T-helper 2 cell treated with Interferon-gamma antibody and Interleukin-4, amounts not matched to agents 5 μg/mL and 100 μg/mL, for 36 hours (primary cell): ENCODE measurements at places on chromosomes 5 and 9.

- no peak for DNase-seq
- no peaks in the 10 kb centered on the region for H3K27me3 ChIP-seq
- no peak overlapping the region for H3K4me3 ChIP-seq
- H3K27ac ChIP-seq: no peak overlapping the region
- H3K36me3 ChIP-seq: no peaks in the 10 kb centered on the region
Measured at GRCh38 chr9:37342493-37342892, 80.0 kb upstream of the GRHPR start.

DNA sequence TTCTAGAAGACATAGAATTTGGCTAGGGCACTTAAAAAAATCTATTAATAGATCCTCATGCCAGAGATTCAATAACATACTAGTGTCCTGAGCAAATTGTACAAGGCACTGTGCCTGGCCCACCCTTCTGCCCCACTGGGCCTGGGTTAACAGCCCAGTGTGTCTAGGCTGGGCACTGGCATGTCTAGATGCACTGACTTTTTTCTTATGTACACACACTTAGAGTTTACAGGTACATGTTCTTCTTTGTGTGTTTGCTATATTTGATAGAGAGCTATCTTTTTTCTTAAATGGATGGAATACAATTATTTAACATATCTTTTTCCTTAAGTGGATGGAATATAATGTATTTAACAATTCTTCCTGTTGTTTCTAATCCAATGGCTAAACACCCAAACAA is 241.5 kb downstream of the AUH start:
- peaks cover 25% of the 10 kb centered on the region for H3K4me1 ChIP-seq
- DNase-seq: no peak
- H3K36me3 ChIP-seq: peaks cover 62% of the 10 kb centered on the region
- H3K27ac ChIP-seq: no peak overlapping the region

- no peak for DNase-seq
- peaks cover 81% of the 10 kb centered on the region for H3K4me1 ChIP-seq
- H3K27me3 ChIP-seq: no peaks in the 10 kb centered on the region
- H3K27ac ChIP-seq: no peak overlapping the region
- H3K36me3 ChIP-seq: peaks cover 5% of the 10 kb centered on the region
Measured at GRCh38 chr9:752201-752600, 89.3 kb upstream of the DMRT1 start.

DNA sequence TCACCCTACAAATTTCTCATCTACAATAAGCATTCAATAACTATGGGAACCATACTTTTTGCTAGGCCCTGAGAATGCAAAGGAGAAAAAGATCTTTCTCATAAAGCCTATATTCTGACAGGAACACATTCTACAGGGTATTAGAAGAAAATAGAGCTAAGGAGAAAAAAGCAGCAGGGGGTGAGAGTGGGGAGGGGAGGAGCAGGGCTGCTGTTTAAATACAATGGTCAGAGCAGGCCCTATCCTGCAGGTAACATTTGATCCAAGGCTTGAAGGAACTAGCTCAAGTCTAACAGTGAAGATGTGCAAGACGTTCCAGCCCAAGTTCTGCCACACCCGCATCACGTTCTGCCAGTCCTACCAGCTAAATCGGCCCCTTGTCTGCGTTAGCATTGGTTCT is 89.7 kb downstream of the ELAVL2 start:
- DNase-seq: no peak
- no peak overlapping the region for H3K4me3 ChIP-seq
- H3K27ac ChIP-seq: no peak overlapping the region
- no peaks in the 10 kb centered on the region for H3K27me3 ChIP-seq
- H3K36me3 ChIP-seq: no peaks in the 10 kb centered on the region
- no peaks in the 10 kb centered on the region for H3K4me1 ChIP-seq

- H3K4me1 ChIP-seq: no peaks in the 10 kb centered on the region
- H3K4me3 ChIP-seq: no peak overlapping the region
- H3K27me3 ChIP-seq: no peaks in the 10 kb centered on the region
- no peak for DNase-seq
- H3K36me3 ChIP-seq: no peaks in the 10 kb centered on the region
Measured at GRCh38 chr5:14185326-14186058, 42.4 kb downstream of the TRIO start.
